ENCODE measurements at places on chromosomes 3 and 15.

DNA sequence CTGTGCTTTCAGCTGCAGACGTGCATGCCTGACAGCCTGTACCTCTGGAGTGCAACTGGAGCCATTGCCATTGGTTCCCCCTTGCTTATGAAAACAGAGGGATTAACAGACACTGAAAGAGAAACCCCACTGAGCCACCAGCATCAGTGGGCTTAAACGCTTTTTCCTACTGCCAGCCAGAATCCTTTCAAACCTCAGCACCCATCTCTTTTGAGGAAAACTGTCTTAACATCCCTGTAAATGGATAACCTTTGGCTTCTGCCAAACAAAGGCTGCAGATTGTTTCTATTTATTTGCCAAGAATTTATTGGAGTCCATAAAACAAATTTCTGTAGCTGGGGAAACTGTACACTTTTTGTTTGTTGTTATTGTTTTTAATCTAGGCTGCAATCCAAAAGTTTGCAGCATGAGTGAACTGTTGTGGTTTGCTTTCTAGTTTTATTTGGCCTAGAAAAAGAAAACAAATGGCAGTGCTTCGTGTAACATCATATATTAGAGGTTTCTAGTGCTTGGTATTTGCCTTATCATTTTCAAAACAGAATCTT, 369.2 kb upstream of the IL12A start:
- DNase-seq: no peak

- DNase-seq: peak; percentile 4
Observed at GRCh38 chr3:167691366-167691765, 37.6 kb upstream of the WDR49 start.

DNA sequence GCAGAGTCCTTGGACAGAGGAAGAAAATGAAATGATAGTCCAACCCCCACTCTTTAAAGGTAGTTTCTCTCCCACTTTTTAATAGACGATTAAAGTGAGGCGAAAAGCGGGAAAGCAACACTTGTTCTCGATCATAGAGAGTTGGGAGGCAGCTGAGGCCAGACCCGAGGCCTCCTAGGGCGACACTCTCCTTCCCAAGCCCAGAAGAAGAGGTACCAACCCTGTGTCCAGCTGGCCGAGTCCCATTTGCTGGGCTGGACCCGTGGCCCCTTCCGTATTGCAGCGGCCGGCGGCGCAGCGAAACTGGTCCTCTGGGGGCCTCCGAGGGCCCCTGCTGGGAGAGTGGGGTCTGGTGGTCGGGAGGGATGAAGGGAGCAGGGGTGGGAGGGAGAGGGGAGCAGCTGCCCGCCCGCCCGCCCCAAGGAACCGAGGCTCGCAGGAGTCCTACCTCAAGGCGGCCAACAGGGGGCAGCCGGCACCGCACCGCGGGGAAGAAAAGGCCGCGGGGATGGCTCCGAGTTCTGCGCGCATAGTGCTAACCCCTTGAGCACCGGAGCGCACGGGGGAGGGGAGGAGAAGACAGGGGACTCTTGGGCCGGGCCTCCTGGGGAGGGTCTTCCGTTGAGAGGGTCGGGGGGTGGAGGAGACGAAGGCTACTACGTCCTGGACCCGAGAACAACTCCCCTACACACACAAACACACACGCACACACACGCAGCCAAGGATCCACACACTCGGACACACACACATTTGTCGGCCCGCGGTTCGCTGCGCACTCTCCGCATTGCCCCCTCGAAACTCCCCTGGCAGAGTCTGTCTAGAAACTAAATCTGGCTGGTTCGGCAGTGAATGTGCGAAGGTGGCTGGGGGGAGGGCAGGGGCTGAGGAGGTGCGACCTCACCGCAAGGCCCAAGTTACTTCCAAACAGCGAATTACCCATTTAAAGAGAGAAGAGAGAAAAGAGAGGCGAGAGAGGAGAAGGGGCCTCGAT, 2.0 kb downstream of the WNT5A start:
- DNase-seq: no peak

GRCh38 chr3:52897130-52898122, at the start of gene STIMATE:
TSS of gene STIMATE (minus strand) at chr3:52897548. CDS start at chr3:52897450, 98 bp downstream.
- DNase-seq: peak; percentile 85

- DNase-seq: no peak
Observed at GRCh38 chr3:142046320-142047020, 102.9 kb downstream of the TFDP2 start.

DNA sequence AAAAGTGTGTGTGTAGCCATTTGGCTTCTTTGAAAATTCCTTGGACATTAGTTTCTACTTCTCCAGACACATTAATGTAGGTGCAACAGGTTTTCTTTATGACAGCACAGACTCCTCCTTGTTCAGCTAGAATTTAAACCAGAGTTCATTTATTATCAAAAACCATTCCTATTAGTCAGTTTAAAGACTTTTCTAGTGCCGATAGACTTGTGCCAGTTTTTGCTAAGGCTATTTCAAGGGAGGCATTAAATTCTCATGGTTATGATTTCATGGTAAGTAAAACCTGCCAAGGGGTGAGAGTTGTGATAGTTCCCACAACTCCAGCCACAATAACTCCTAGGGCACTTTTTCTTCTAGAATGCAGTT, 20.6 kb upstream of the SENP7 start:
- no peak for DNase-seq

- no peak for DNase-seq
Observed at GRCh38 chr3:57952208-57952631, 56.0 kb upstream of the FLNB start.

DNA sequence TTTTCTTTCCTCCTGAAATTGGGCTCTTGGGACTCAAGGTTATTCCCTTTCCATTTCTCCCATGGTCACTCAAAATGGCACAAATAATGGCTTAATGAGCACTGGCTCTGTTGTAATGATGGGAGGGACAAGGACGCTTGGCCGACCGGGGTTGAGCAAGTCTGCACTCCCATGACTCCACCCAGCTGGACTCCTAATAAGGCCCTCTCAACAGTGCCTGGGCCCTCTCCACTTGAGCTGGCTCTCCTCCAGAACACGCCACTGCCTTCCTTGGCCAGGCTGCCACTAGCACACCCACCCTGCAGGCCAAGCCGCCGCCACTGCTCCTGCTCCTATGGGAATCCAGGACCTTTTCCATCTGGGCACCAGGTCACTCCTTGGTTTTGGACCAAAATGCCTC, 42.3 kb downstream of the ADCY5 start:
- no peak for DNase-seq

- DNase-seq: no peak
Observed at GRCh38 chr3:73052857-73053256, 8.6 kb upstream of the EBLN2 start.

DNA sequence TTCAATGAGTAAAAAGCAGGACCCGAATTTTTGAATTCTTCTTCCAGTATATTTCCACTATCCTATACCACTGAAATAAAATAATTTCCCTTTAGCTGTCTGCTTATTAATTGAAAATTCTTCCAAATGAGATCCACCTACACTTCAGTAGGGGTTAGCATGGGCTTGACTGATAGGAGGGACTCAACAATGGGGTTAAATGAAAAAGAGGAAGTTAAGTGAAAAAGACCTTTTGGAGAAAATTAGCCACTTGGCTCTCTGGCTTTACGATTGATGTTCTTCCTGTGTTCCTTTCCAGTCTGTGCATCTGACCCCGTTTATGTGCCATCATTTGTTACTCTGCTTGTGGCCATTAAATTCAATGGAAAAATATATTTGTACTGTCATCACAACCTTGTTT, 54.0 kb upstream of the GCNT3 start:
- DNase-seq: no peak

DNA sequence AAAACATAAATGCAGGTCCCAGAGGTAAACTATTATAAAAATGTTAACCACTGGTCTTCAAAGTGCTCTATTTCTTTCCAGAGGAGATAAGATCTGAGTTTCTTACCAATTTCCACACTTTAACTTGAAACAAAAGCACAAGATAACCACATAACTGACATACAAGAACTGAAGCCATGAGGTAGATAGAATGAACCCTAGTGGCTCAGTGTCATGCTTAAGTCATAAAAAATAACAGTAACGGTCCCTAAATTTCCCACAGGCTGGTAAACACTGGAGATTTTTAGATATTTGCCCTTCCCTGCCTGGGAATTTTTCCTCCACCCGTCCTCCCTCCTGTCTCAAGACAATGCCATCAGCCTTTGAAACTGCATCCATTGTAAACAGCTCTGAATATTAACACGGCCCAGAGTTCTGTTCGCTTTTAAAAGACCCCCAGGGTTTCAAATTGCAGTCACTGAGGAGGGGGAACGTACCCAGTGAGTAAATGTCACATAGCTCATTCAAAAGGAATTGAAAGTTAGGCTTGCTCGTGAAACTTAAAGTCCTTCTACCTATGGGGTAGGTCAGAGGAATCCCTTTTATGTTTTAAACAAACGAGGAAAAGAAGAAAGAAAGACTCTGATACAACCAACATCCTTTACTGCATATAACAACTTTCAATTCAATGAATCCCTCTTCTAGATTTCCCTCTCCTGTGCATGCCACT, 5.7 kb downstream of the LRIG1 start:
- DNase-seq: peak; percentile 34

GRCh38 chr15:47414207-47414606, 303.1 kb upstream of the SEMA6D start:
- no peak for DNase-seq

Data from CD4-positive, alpha-beta T cell treated with Interferon alpha-2 for 1 hour (primary cell).